ENCODE measurements at places on chromosomes 7 and 10.
A peak's percentile ranks its signal among the peaks of the same experiment; 100 is the strongest.

DNA sequence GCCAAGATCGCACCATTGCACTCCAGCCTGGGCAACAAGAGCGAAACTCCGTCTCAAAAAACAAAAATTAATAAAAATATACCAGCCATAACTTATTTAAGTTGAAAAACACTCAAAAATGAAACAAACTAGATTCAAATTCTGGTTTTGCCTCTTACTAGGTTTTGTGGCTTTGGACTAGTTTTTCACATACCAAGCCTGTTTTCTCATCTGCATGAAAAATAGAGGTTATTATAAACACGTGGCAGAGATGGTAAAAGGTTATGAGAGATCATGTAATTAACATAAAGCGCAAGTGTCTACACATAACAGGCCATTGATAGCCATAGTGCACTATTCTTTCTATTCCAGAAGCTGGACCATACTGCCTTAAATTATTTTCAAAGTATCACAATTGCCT, 35.5 kb upstream of the CABCOCO1 start:
- no peak for DNase-seq

DNA sequence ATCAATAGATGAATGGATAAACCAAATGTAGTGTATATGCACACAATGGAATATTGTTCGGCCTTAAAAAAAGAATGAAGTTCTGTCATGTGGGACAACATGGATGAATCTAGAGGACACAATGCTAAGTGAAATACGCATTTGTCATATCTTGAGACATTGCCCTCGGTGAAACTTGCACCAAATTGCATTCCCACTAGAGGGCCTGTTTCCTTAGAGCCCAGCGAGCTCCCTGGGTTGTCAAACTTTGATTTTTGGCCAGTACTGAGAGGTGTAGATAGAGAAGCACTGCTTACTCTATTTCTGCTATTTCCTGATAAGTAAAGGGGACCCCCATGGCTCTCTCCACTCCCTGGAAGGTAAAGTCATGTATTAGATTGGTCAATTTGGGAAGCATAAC, 157.1 kb downstream of the GPAM start:
- DNase-seq: peak; percentile 53

- DNase-seq: no peak
These were observed 173.9 kb downstream of the NEURL1 start for GRCh38 chr10:103667356-103667755.

GRCh38 chr10:77421591-77421990, 216.0 kb downstream of the KCNMA1 start:
- no peak for DNase-seq

DNA sequence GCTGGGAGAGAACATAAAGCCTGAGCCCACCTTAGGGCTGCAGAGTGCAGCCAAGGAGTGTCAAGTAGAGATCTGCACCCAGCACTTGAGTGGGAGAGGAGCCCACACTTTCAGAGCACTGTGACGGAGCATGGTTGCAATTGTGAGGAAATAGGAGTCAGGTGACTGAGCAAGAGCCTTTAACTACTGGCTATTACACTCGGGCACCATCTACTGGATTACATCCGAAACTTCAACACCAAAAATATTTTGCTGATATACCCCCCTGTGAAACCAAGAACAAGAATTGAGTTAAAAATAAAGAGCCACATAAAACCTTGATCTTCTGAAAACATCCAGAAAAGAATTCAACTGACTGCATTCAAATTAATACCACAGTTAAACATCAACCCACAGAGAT, 657.9 kb downstream of the NXPH1 start:
- DNase-seq: peak; percentile 8

- DNase-seq: peak; percentile 88
These were observed 5.1 kb downstream of the UNC5B start for GRCh38 chr10:71217266-71218045.

GRCh38 chr7:1511444-1512422, 7.5 kb upstream of the INTS1 start:
- DNase-seq: no peak

GRCh38 chr7:81499262-81500116, 270.4 kb downstream of the HGF start:
- peak; percentile 87 for DNase-seq

- no peak for DNase-seq
These were observed 647 bp downstream of the ECHS1 start for GRCh38 chr10:133372507-133372906.

GRCh38 chr7:150939466-150939865, 38.7 kb downstream of the KCNH2 start:
- DNase-seq: no peak

- DNase-seq: peak; percentile 60
These were observed 21.1 kb upstream of the HBP1 start for GRCh38 chr7:107147464-107148393.

- DNase-seq: no peak
These were observed 28.5 kb upstream of the NUB1 start for GRCh38 chr7:151312831-151313809.

- peak; percentile 67 for DNase-seq
These were observed at the start of gene PGAM2 for GRCh38 chr7:44065431-44066110. TSS of gene PGAM2 (minus strand) at chr7:44065567. CDS start at chr7:44065529, 38 bp downstream.

GRCh38 chr7:85039196-85039923, 147.5 kb downstream of the SEMA3D start:
- no peak for DNase-seq

GRCh38 chr7:150778738-150779301, 21.3 kb downstream of the TMEM176B start:
- peak; percentile 92 for DNase-seq

- no peak for DNase-seq
These were observed 22.6 kb downstream of the RNF216 start for GRCh38 chr7:5758753-5759335.

DNA sequence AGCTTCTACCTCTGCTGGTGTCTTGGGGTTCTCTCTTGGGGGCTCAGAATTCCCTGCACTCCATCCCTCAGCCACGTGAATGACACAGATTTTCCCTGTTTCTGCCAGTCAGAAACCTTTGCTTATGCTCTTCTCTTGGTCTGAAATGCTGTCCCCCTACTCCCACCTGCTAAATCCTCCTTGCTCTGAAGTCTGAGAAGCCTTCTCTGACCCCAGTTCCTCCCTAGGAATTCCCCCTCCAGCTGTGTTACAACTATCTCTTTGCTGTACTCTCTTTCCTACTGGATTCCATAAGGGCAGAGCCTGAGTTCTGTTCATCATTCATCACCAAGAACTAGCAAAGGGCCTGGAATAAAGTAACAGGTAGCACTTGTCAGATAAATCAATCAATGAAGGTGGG, 33.6 kb upstream of the AKR1E2 start:
- DNase-seq: no peak

- no peak for DNase-seq
These were observed 47.7 kb upstream of the STRIP2 start for GRCh38 chr7:129386506-129386905.

GRCh38 chr7:33128631-33128989, 754 bp upstream of the BBS9 start:
- DNase-seq: no peak

GRCh38 chr10:104323760-104324201, 14.5 kb downstream of the ITPRIP start:
- no peak for DNase-seq

GRCh38 chr7:81462672-81463071, 307.2 kb downstream of the HGF start:
- no peak for DNase-seq

GRCh38 chr7:82678259-82678658, 234.7 kb upstream of the CACNA2D1 start:
- DNase-seq: no peak

GRCh38 chr7:2938514-2939192, 94.5 kb upstream of the GNA12 start:
- DNase-seq: no peak

DNA sequence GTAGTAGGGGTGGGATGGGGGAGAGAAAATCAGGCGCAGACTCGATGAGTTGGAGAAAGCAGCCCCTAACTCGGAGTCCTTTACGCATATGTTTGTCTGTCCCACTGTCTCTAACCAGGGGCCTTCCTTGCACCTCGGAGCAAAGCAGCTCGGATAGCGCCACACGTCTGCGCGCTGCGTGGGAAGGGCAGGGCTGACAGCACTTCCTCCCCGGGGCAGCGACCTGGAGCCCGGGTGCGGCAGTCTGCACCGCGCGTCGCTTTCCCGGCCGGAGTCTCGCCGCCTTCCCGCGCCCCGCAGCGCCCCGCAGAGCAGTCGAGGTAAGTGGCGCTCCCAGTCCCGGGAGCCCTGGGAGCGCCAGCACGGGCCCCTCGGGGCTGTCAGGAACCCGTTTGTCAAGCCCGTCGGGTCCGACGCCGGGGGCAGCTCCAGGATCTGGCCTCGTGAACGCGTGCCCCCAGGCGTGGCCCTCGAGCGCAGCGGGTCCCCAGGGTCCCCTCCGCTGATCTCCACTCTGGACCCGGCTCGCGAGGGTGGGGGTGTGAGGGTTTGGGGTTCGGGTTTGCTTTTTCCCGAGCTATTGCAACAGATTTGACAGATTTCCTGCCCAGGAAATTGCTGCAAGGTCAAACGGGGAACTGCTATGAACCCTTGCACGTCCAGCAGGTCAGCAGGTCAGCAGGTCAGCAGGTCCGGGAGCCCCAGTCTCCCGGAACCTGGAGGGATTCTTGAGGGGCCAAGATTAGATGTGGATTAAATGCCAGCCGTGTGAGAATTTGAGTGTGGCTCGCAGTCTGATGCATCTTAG, 597 bp downstream of the APBB1IP start:
- DNase-seq: peak; percentile 61

DNA sequence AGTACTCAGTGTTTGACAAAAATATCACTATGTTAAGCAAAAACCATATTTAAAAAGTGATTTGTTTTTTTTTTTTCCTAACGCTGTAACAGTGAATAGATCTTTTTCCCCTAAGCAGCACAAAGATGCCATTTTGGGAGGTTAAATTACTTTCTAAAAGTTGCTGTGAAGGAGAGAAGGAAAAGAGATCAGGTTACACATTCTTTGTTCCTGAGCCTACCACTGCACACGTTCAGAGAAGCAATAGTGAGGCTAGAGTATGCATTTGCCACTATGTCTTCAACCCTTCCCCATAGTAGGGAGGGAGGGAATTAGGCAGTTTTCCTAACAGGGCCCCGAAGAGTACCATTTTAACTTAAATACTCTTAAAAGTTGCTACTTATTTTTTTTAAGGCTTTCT, 38.9 kb downstream of the BMPR1A start:
- DNase-seq: peak; percentile 89

DNA sequence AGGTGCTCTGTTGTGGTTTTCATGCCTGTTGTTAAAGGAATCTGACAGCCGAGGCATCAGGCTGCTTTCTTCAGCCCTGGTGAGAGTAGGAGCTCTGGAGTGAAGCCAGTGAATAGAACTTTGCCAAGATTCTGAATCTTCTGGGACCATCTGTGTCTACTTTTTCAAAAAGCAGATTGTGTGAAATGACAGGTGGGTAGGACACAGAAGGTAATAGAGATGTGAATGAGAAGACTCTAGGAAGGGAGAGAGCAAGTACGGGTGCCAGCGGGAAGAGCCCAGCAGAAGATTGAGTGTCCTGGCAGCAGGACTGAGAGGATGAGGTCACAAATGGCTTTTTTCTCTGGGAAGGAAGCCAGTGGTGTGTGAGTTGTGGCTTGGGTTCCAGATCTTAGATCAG, 429.2 kb downstream of the SDK1 start:
- DNase-seq: no peak

GRCh38 chr10:33088990-33089389, 131.0 kb upstream of the ITGB1 start:
- DNase-seq: no peak

- no peak for DNase-seq
These were observed at the start of gene SRGN for GRCh38 chr10:69087590-69088470. TSS of gene SRGN (plus strand) at chr10:69088103. CDS start at chr10:69088158, 55 bp downstream.

- no peak for DNase-seq
These were observed 25.2 kb downstream of the YWHAG start for GRCh38 chr7:76333511-76334101.

DNA sequence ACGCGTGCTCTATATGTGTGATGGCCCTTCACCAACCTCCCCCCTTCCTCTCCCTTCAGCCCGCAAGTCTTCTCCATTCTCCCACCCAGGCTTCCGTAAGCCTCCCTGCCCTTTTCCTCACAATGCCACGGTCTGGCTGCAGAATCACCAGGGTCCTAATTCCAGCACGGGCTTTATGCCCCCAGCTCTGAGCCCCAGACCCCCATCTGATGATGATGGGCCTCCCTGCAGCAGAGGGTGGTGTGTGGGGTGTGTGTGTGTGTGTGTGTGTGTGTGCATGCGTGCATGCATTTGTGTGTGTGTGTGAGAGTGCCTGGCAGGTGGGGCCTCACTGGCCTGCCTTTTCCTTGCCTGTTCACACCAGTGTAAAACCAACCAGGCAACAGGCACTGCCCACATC, 109.9 kb downstream of the OAT start:
- no peak for DNase-seq

DNA sequence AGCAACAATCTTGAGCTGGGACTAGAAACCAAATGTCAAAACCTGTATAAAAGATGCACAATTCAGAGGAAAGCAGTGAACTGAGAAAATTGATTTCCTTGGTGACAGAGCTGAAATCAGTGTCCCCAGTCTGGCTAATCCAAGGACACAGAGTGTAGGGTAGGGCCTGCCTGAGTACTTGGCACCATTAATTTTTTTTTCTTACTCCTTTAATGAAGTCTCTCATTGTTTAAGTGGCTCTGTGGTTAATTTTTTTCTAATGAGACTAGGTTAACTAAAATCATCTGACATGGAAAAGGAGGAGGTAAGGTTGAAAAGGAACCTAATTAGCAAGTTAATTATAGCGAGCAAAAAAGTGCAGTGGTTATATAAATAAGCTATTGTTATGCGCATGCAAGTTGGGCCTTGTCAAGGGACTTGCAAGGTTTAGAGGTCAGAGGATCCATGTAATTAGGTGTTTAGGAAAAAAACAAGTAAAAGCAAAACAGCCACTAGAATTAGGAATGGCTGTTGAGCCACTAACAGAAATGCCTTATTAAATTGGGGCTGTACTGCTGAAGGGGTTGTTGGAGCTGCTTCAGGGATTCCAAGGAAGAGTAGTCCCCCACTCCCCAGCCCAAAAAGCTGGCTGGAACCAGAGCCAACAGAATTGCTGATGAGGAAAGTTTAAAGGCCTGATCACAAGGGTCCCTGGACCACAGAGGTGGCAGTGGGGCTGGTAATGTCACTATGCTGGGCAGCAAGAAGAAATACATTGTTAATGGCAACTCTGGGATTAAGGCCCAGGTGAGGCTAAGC, 58.9 kb upstream of the STRIP2 start:
- DNase-seq: peak; percentile 65

- DNase-seq: no peak
These were observed 4.0 kb upstream of the AFAP1L2 start for GRCh38 chr10:114408112-114408967.

Measured in GM23338 (cell line).